CD4-positive, alpha-beta T cell (primary cell): ENCODE measurements at places on chromosomes 2 and 18.
A peak's percentile ranks its signal among the peaks of the same experiment; 100 is the strongest.

DNA sequence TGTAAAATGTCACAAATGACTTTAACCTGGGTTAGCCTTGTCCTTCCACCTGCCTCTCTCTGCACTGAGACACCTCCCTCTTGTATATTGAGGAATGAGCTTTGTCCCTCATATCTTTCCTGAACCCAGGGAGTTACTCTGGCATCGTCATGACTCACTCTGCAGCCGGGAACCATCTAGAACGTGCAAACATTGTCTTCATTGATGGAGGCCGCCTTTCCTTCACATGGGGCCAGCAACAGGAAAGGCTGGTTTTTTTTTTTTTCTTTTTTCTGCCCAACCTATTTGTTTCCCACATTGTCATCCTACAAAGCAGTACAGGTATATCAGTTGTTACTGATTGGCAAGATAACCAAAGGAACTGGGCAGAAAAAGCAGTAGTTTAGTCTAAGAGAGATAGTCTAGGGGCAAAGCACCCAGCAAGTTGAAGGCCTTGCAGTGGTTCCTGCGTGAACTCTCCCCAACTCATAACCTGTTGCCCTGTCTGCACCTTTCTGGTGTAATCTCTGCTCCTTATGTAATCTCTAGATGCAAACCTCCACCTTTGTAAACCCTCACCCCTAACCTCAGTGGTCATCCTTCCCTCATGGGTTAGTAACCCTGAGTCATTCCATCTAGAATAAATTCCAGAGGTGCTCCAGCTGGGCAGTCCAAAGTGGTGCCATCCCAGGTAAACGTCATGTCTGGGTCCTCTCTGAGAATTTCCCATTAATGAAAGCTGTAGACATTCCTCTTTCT lies 38.3 kb downstream of the SLC40A1 start:
- no peak overlapping the region for H3K4me3 ChIP-seq
- no peak overlapping the region for H3K27ac ChIP-seq
- H3K27me3 ChIP-seq, result no peaks in the 10 kb centered on the region
- H3K36me3 ChIP-seq, result no peaks in the 10 kb centered on the region
- no peaks in the 10 kb centered on the region for H3K4me1 ChIP-seq
- DNase-seq, result no peak

- peak overlapping the region; percentile 30 for H3K27ac ChIP-seq
- H3K36me3 ChIP-seq, result peaks cover 13% of the 10 kb centered on the region
- peaks cover 66% of the 10 kb centered on the region for H3K4me1 ChIP-seq
- H3K4me3 ChIP-seq, result peak overlapping the region; percentile 91
- no peaks in the 10 kb centered on the region for H3K27me3 ChIP-seq
These were observed 894 bp downstream of the SMAD7 start for GRCh38 chr18:48949606-48950535.

- no peak for DNase-seq
- no peaks in the 10 kb centered on the region for H3K27me3 ChIP-seq
- no peaks in the 10 kb centered on the region for H3K36me3 ChIP-seq
- H3K4me3 ChIP-seq, result no peak overlapping the region
These were observed 417.4 kb upstream of the PIK3C3 start for GRCh38 chr18:41537666-41538065.

DNA sequence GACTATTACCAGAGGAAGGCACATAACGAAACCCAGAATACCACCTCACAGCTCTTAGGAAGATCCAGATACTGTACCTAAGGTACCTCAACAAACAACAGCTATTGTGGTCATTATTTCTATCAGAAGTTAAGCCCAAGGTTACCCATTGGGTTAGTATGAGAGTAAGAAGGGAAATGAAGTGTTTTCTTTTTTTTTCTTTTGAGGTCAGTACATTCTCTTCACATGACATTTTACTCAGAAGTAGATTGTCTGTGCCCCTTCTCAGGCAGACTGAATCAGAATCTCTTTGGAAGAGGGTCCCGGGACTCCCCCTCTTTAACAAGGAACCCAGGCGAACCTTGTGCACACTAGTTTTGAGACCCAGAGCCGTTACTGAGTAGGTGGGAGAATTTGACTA lies 233.7 kb upstream of the CXCR4 start:
- H3K27ac ChIP-seq, result no peak overlapping the region
- no peaks in the 10 kb centered on the region for H3K27me3 ChIP-seq
- H3K36me3 ChIP-seq, result no peaks in the 10 kb centered on the region
- H3K4me3 ChIP-seq, result no peak overlapping the region
- no peak for DNase-seq
- no peaks in the 10 kb centered on the region for H3K4me1 ChIP-seq

DNA sequence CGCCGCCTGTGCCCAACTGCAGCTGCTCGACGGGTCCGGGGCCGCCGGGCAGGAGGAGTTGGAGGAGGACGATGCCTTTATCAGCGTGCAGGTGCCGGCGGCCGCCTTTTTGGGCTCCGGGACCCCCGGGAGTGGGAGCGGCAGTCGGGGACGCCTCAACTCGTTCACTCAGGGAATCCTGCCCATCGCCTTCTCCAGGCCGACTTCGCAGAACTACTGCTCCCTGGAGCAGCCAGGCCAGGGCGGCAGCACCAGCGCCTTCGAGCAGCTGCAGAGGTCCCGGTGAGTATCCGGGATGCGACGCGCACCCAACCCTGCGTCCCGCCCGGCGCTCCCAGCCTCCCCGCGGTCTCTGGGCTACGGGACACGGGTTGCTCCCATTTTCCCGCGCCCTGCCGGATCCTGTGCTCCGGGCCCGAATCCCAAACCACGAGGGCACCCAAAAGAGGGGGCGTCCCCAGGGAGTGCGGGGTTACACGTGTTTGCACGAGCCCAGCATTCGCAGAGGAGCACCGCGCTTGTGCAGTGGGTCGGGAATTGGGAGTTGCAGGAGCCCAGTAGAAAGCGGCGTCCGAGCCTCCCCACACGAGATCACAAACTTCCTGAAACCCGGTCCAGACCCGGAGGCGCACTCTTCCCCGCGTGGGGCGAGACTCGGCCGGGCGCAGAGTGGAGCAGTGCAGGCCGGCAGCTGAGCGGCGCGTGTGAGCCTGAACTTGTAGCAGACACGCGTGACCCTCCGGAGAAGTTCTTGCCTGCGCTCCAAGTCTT lies 1.2 kb downstream of the CABLES1 start:
- no peaks in the 10 kb centered on the region for H3K36me3 ChIP-seq
- peak overlapping the region; percentile 19 for H3K4me3 ChIP-seq
- H3K4me1 ChIP-seq, result peaks cover 19% of the 10 kb centered on the region
- no peak overlapping the region for H3K27ac ChIP-seq

- DNase-seq, result no peak
These were observed 55.3 kb upstream of the AFF3 start for GRCh38 chr2:100197631-100198153.

GRCh38 chr2:182018218-182018617 lies 32.6 kb downstream of the PPP1R1C start:
- H3K36me3 ChIP-seq, result no peaks in the 10 kb centered on the region
- no peak overlapping the region for H3K27ac ChIP-seq
- H3K4me3 ChIP-seq, result no peak overlapping the region
- DNase-seq, result no peak
- no peaks in the 10 kb centered on the region for H3K27me3 ChIP-seq
- H3K4me1 ChIP-seq, result no peaks in the 10 kb centered on the region

GRCh38 chr18:61910101-61910500 lies 17.3 kb upstream of the RNF152 start:
- no peaks in the 10 kb centered on the region for H3K4me1 ChIP-seq
- H3K27ac ChIP-seq, result no peak overlapping the region
- no peak for DNase-seq
- H3K27me3 ChIP-seq, result no peaks in the 10 kb centered on the region

DNA sequence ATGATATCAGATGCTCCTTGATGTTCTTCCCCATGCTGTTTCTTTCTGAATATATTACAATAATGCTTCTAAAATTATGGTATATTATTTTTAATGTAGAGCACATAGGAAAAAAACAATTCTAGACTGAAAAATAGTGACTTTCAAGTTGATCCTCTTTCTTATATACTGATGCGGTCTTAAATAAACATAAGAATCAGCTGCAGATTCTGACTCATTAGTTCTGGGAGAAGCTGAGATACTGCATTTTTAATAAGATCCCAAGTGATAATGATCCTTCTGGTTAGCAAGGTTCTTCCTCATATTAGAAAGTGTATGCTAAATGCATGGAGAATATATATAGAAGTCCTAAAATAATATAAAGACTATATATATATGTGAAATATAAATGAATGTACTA lies 124.9 kb downstream of the XIRP2 start:
- no peak overlapping the region for H3K27ac ChIP-seq
- no peak overlapping the region for H3K4me3 ChIP-seq
- no peaks in the 10 kb centered on the region for H3K4me1 ChIP-seq
- no peak for DNase-seq
- no peaks in the 10 kb centered on the region for H3K36me3 ChIP-seq

GRCh38 chr2:41610501-41611190 lies 437.2 kb upstream of the PKDCC start:
- no peak for DNase-seq
- no peak overlapping the region for H3K4me3 ChIP-seq
- H3K36me3 ChIP-seq, result no peaks in the 10 kb centered on the region
- H3K27ac ChIP-seq, result no peak overlapping the region
- H3K27me3 ChIP-seq, result no peaks in the 10 kb centered on the region

GRCh38 chr2:145260081-145260480 lies 740.2 kb upstream of the ZEB2 start:
- H3K4me1 ChIP-seq, result no peaks in the 10 kb centered on the region
- no peak overlapping the region for H3K4me3 ChIP-seq
- no peak overlapping the region for H3K27ac ChIP-seq
- H3K27me3 ChIP-seq, result no peaks in the 10 kb centered on the region
- H3K36me3 ChIP-seq, result no peaks in the 10 kb centered on the region
- DNase-seq, result no peak

DNA sequence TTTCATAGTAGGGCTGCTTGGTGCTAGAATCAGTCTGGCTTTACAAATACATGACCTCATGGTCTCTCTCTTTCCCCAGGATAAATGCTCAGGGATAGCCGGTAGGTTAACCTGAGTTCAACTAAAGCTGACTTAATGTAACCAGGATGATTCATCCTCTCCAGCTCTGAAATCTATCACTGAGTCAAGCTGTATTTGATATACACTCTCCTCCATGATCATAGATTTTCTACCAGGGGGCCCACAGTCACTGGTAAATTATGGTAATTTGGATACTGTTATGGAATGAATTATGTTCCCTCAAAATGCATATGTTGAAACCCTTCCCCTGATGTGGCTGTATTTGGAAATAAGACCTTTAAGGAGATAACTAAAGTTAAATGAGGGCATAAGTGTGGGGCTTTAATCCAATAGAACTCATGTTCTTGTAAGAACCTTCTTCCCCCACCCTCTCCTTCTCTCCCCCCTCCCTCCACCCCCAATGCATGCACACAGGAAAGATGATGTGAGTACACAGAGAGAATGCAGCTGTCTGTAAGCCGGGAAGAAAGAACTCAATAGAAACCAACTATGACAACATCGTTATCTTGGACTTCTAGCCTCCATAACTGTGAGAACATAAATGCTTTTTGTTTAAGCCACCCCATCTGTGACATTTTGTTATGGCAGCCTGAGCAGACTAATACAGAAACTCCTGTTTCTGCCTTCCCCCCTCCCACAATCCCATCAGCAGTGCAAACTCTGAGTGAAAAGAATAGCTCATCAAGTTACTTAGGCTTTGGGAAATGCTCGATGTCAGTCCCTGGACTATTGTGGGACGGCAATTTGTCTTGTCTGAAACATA lies 134.9 kb upstream of the KYNU start:
- no peak overlapping the region for H3K27ac ChIP-seq
- H3K27me3 ChIP-seq, result no peaks in the 10 kb centered on the region
- H3K4me1 ChIP-seq, result no peaks in the 10 kb centered on the region
- no peaks in the 10 kb centered on the region for H3K36me3 ChIP-seq
